Activated CD4-positive, CD25-positive, alpha-beta regulatory T cell (primary cell): ENCODE measurements at places on chromosomes 7 and 10.
A peak's percentile ranks its signal among the peaks of the same experiment; 100 is the strongest.

DNA sequence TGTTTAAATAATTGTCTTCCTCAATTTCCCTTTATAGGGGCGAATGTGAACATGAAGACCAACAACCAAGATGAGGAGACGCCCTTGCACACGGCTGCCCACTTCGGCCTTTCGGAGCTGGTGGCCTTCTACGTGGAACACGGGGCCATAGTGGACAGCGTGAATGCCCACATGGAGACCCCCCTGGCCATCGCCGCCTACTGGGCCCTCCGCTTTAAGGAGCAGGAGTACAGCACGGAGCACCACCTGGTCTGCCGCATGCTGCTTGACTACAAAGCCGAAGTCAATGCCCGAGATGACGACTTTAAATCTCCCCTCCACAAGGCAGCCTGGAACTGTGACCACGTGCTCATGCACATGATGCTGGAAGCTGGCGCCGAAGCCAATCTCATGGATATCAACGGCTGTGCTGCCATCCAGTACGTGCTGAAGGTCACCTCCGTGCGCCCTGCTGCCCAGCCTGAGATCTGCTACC is 42.1 kb downstream of the ASB4 start:
- DNase-seq, result no peak

DNA sequence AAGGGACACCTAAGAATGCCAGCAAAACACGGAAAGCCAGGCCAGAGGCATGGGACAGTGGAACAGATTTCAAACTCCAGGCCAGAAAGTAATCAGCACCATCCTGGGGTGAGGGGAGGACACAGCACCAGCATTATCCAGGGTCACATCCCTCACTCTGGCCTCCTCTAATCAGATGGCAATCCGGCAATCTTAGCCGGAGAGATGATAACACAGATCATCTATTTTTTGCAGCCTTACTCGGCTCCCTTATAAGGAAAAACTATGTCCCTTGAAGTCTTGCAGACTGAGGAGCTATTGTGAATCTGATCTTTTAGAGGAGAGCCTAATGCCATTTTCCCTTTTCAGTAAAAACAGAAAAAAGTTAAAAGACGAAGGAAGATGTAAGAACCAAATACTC is 16.5 kb downstream of the TRIL start:
- DNase-seq, result no peak

DNA sequence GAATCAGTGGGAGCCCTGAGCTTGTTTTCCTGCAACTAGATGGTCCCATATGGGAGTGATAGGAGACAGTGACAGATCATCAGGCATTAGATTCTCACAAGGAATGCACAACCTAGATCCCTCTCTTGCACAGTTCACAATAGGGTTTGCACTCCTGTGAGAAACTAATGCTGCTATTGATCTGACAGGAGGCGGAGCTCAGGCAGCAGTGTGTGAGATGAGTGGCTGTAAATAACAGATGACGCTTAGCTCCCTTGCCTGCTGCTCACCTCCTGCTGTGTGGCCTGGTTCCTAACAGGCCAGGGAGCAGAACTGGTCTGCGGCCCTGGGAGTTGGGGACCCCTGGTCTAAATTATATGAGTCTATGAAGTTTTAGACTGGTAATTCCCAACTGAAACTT is 3.9 kb downstream of the MIOS start:
- no peak for DNase-seq

DNA sequence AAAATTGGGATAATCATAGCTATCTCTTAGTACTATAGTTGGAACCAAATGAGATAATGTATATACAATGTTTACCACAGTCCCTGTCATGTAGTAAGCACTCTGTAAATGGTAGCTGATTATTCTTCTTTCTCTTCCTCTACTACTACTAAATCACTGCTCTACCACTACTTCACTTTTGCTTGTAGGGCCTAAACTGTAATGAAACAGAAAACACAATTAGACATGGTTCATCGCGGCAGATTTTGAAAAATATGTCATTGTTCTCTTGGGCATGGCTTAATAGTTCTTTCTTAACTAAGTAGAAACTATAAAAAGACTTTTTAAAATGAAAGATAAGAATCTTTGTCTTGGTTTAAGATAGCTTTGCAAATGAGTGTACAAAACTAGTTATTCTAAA is 34.9 kb downstream of the R3HCC1L start:
- no peak for DNase-seq

GRCh38 chr10:106967452-106967851 is 197.1 kb downstream of the SORCS1 start:
- DNase-seq, result no peak

DNA sequence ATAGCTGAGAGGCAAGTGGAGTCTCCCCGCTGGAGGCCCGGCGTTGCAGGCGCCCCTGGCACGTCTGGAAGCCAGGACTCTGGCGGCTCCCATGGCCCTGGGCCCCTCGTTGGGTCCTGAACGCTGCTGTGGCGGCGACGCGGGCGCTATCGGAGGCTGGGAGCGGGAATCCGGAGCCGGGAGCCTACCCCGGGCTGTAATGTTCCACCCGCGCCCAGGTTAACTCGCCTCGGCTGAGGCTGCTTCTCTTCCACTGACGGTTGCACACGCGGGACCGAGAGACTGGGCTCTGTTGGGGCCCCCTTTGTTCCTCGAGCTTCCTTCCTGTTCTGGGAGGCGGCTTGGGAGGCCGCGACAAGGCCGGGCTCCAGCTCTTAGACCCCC is 1.3 kb upstream of the HOXA5 start:
- no peak for DNase-seq

- DNase-seq, result no peak
Observed at GRCh38 chr7:73706126-73707044, 13.1 kb downstream of the STX1A start.

DNA sequence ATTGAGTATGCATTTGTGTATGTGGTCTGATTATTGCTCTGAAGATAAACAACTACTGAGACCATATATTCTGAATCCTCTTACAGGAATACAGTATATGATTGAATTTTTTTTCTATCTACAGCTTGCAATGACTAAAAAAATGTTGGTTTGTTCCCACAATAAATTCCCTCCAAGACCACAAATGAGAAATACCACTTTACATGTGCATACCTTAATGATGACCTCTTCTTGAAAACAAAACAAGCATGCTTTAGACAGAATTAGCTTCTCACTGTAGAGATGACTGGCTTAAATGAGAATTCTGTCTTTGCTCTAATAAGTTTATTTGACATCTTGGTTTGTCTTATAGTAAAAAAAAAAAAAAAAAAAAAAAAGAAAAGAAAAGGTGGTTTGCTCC is 241.5 kb downstream of the PCDH15 start:
- DNase-seq, result no peak

DNA sequence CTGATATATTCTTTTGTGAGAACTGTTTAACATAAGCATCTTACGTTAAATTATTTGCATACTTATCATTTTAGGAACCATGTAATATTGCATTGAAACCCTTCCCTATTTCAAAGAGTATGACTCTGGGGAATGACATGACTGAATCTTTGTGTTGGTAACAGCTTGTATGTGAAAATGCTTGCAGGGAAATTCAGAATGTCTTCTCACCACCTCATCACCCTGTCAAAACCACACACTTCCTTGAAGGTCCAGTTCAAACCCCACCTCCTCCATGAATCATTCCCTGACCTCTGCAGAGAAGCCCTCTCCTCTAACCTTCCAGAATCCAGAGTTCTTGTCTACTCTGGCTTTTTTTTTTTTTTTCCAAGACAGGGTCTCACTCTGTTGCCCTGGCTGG is 26.3 kb upstream of the NKX2-3 start:
- DNase-seq, result no peak

DNA sequence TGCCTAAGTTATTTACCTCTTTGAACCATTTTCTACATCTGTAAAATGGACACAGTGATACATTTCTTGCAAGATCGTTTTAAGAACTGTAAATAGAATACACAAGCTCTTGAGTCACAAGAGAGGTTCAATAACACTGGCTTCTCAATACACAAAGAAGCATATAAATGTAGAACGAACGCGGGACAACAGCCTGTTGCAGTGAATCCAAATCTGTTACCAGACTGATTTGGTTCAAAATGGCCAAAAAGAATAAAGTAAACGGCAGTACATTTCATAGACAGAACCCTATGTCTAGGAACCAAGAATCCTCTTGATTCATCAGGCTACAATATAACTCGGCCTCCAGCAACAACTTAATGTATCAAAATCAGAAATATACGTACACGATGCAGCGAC is 701 bp downstream of the MTPAP start:
- DNase-seq, result no peak

- DNase-seq, result no peak
Observed at GRCh38 chr10:104303594-104304355, 34.5 kb downstream of the ITPRIP start.

DNA sequence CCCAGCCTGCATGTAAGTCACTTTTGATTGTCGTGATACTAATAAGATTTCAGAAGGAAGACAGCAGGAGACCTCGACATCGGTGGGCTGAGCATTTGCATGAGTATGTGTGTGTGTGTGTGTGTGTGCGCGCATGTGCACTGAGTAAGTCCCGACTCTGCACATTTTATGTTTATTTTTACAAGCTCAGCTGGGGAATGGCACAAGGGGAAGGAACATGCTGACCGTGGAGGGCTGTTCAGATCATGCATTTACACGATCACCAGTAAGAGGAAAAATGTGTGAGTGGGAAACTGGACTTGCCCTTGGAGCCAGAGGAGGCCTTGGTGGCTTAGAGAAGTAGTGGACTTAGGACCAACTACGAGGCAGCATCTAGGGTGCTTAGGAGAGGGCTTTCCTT is 41.3 kb downstream of the IL2RA start:
- DNase-seq, result no peak

GRCh38 chr10:62050893-62051433 is 149.5 kb downstream of the ARID5B start:
- DNase-seq, result peak; percentile 61

DNA sequence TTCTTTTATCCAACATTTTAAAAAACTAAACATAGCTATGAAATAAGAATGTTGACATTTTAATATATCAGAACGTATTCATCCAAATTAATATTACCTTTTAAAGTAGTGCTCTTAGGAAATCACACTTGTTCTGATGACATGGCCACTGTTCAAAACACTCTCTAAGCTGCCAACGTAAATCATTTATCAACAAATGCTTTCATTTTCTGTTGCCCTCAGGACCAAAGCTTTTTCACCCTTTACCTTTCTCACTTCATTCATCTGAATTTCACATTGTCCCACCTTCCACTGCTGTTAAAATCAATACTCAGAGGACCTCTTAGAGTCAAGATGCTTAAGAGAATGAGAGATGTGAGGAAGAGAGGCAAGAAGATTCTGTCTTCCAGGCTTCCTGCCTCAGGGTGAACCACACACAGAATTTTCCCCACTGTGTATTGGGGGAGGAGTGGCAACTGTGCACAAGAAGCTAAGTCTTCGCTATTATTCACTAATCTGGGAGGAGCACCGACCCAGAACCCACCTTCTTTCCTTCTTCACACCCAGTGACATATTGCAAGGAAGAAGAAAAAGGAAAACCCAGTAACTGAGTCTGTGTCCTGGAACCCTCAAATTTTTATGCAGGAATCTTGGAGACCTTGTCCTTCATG is 21.0 kb downstream of the HIBADH start:
- DNase-seq, result no peak

DNA sequence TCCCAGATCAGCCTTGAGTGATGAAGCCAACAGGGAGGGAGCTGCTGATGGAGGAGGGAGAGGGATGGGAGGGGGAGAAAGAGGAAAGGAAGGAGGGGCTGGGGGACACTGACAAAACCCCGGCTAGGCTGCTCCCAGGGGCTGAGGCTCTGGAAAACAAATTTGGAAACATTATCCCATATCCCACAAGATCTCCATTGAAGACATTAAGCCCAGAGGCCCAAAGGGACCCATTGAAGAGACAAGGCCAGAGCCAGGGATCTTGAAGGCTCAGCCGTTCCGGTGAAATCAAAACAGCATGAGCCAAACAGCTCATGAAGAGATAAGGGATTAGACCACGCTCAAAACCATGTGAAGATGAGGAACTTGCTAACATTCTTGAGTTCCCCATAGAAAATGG is 184.3 kb upstream of the ITGB1 start:
- DNase-seq, result no peak

DNA sequence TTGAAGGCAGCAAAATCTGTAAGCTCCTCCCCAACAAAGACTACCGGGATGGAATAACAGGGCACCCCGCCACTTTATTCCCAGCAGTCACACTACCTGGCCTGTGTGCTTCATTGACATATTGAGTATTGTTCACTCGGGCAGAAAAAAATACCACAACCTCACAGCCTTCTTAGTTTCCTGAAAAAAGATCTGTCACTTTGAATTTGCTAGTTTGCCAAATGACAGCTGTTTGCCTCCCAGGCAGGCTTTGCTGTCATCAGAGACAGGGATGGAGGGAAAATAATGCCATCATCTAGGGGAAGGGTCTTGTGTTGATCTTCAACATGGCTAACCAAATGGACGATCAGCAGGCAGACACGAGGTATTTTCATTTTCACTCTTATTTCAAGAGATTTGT is 26.9 kb downstream of the BMPER start:
- DNase-seq, result no peak

DNA sequence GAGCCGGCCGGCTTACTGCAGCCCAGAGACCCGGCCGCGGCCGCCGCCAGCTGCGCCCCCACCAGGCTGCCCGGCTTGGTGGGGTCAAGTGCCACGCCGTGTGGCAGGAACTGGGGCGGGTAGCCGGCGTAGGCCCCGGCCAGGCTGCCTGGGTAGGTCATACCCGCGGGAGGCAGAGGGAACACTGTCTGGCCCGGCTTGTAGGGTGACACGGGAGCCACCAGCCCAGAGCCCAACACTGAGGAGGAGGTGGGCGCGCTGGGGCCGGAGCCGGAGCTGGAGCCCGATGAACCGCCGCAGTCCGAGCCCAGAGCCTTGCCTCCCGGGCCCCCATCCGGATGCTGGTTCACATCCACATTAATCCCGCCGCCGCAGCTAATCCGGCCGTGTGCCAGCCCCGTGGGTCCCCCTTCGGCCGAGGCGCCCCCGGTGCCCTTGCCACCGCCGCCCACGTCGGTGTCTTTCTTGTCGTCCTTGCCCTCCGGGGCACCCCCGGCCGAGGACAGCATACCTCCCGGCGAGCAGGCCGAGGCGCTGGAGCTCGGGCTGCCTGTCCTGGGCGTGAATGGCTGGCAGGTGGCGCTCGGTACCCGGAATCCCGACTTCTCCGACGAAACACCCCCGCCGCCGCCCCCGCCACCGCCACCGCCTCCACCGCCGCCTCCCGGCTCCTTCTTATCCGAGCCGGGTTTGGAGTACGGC is 2.0 kb downstream of the ZNF503 start:
- DNase-seq, result no peak

DNA sequence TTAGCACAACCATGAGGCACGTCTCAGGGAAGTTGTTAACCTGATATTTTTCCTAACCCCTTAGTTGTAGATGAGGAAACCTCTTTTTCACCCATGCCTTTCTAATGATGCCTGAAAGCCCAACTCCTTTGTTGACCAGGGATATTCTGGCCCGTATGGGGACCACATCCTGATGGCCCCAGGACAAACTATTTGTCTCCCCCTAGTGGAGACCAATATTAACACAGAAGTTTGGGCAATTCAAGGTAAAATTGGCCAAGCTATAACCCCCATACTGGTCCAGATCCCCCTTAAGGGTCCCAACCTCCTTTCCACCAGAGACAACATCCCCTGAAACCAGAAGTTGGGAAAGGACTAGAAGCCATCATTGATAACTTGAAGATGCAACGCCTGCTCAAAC is 893.3 kb downstream of the SORCS1 start:
- DNase-seq, result no peak

- DNase-seq, result no peak
Observed at GRCh38 chr7:3589752-3590151, 288.7 kb downstream of the SDK1 start.
